ENCODE measurements at places on chromosomes 12 and 14.

DNA sequence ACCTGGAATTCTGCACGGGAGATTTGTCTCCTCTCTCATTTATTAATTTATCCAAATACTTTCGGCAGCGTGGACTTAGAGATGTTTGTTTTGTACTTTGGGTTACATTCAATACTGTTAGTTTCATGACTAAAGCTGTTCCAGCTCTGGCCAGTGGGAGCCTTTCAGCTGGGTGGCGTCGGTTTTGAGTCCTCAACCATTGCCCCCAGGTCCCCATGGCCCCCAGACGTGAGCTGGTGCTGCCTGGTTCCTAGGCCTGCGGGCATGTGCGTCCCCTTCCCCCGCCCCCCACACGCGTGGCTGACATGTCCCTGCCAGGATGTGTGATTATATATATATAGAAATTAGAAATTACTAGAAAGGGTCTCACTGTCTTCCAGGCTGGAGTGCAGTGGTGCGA lies 48.2 kb downstream of the KIF26A start:
- DNase-seq = peak; percentile 68

- DNase-seq = no peak
Observed at GRCh38 chr14:53367644-53368026, 214.5 kb upstream of the DDHD1 start.

- DNase-seq = no peak
Observed at GRCh38 chr14:55701638-55702037, 121.6 kb downstream of the KTN1 start.

DNA sequence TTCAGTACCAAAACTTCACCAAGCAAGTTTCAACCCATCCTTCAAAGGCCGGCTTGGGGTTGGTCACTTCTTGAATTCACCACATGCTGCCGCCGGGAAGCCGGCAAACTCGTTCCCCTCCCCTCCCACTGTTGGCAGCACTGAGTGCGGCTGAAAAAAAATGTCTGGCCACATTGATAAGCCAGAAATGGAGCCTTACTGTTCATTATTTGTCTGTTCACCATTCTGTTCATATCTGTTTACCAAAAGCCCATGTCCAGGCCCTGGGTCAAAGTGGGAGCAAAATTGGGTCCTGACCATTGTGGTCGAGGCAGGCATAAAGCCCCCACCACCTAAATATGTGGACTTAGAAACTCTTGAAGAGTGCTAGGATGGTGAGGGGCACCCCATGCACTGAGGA lies 7.3 kb upstream of the HSP90AA1 start:
- no peak for DNase-seq

- DNase-seq = no peak
Observed at GRCh38 chr14:77302926-77303325, 17.8 kb downstream of the POMT2 start.

- DNase-seq = no peak
Observed at GRCh38 chr12:67698672-67699581, 50.4 kb downstream of the DYRK2 start.

- DNase-seq = no peak
Observed at GRCh38 chr12:83477696-83478095, 791.0 kb downstream of the TMTC2 start.

DNA sequence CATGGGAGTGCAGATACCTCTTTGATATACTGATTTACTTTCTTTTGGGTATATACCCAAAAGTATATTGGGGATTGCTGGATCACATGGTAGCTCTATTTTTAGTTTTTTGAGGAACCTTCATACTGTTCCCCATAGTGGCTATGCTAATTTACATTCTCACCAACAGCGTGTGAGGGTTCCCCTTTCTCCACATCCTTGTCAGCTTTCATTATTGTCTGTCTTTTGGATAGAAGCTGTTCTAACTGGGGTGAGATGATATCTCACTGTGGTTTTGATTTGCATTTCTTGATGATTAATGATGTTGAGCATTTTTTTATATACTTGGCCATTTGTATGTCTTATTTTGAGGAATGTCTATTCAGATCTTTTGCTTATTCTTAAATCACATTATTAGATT lies 44.1 kb upstream of the JDP2 start:
- no peak for DNase-seq

All from NCI-H526 (cell line).